Left renal pelvis (tissue), 4 donors: ENCODE measurements at places on chromosomes 11 and 22. TPM values are rescaled to one million over a fixed set of nuclear protein-coding genes. Genes with fewer than 3 reads are reported as not detected.

- no peak for DNase-seq
Observed at GRCh38 chr11:95697614-95698408, 91.8 kb downstream of the FAM76B start.

GRCh38 chr11:62004473-62004872, 37.0 kb upstream of the FTH1 start:
- DNase-seq = no peak

DNA sequence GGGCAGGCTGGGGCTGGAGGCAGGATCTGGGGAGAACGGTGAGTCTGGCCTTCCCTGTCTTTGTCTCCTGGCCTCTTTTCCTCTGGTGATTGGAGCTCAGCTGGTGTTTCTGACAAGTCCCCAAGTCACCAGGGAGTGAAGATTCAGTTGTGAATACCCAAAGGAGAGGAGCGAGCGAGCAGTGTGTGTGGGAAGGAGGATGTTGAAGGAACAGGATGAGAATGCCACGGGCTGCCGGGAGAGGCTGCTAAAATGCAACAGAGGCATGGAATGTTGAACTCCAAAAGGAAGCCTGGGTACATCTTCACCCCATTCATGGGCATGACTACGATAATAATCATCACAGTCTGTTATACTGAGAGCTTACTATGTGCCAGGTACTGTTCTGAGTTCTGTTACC, 163.3 kb downstream of the CEP164 start:
- DNase-seq = no peak

- no peak for DNase-seq
Observed at GRCh38 chr11:129192150-129192549, at the start of gene ARHGAP32. TSS of gene ARHGAP32 (minus strand) at chr11:129192325. CDS start at chr11:129192198, 127 bp downstream.

DNA sequence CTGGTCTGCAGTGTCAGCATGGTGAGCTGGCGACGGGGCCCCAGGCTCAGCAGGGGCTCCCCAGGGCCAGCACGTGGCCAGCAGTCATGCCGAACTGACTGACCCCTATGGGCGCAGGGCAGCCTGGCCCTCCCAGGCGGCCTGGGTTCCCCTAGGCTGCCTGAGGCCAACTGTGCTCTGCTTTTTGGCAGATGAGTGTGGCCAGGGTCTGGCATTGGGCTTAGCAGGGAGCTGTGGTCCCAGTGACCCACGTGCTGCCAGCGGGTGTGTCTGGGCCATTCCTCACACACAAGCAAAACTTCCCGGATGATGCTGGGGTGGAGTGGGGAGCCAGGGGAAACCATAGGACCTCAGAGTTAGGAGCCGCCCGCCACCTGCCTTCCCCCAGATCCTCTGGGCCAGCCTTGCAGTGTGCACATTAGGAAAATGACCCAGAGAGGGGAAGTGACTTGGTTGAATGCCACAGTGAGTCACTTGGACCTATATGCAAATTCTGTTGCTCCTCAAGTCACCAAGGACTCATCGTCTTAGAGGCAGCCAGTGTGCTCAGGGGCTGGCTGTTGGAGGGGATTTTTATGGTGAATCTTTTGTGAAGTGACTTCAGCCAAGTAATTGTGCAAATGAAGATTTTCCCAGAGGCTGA, 6.5 kb downstream of the ADORA2A start:
- DNase-seq = no peak

Gene BTG4
- polyA plus RNA-seq = not detected

Gene KCNC1
- polyA plus RNA-seq = 0.60 TPM

Gene ACCSL
- not detected for polyA plus RNA-seq

- DNase-seq = no peak
Observed at GRCh38 chr11:2482745-2483144, 37.9 kb downstream of the KCNQ1 start.

DNA sequence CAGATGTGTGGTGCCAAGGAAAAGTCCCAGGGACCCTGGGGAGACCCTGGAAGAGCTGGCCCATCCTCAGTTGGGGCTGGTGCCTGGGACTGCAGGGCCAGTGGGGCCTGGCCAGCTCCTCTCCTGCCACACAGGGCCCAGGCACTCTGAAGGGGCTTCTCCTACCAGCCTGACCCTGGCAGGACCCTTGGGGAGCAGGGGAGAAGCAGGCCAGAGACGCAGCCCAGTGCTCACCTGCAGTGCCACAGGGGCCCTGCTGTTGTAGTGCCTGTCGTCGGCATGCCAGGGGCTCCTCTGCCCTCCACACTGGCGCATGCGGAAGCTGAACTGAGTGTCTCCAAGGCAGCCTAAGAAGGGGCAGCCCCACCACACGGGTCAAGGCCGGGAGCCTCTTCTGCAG, 9.1 kb downstream of the DENND6B start:
- no peak for DNase-seq

Gene GLYAT
- 106 TPM for polyA plus RNA-seq

Gene CDC42BPG
- 4.4 TPM for polyA plus RNA-seq

Gene ENTHD1
- polyA plus RNA-seq = not detected

Gene PIWIL4
- polyA plus RNA-seq = 4.2 TPM

GRCh38 chr22:41247703-41248102, 7.0 kb upstream of the CHADL start:
- DNase-seq = no peak

- no peak for DNase-seq
Observed at GRCh38 chr22:41535244-41535643, 9.0 kb downstream of the POLR3H start.

GRCh38 chr11:1226226-1226985, 3.5 kb downstream of the MUC5B start:
- no peak for DNase-seq

GRCh38 chr11:1125803-1126202, 31.9 kb upstream of the MUC5AC start:
- DNase-seq = no peak

DNA sequence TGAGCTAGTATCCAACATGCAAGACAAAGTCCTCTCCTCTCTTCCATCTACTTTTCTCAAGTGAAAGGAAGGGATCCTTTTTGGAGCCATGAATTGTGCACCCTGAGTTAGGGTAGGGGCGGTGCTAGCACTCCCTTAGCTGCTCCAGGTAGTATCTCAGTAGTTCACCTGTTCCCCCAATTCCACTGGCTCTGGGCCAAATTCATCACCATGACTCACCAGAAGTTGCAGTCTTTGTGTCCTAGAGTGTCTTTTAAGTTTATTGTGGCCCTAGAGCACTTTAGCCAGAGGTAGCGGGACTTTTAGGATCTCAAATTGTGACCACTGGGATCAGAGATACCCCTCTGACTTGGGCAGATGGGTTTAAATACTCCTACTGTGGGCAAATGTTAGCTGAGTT, 398.6 kb upstream of the ANO5 start:
- no peak for DNase-seq

DNA sequence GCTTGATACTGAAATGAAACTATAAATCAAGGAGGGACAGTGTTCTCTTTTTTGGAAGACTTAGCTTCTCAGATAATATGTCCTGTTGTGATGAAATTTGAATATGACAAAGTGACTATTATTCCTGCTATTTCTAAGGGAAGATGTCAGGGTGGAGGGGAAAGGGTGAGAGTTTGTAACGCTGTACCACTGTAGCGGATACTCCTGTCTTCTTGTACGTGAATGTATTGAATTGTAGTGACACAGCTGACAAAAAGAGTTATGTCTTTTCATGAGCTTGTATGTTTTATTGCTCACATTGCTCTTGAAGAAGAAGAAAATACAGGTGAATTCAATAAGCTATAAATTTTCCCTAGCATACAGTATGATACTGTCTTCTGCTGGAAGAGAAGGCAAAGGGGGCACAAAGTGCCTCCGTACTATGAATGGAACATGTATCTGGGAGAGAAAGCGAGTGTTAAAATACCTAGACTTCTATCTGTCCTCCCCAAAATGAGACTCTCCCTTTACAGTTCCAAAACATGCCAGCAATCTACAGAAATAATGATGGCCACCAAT, 538.5 kb upstream of the LRRC4C start:
- DNase-seq = no peak

DNA sequence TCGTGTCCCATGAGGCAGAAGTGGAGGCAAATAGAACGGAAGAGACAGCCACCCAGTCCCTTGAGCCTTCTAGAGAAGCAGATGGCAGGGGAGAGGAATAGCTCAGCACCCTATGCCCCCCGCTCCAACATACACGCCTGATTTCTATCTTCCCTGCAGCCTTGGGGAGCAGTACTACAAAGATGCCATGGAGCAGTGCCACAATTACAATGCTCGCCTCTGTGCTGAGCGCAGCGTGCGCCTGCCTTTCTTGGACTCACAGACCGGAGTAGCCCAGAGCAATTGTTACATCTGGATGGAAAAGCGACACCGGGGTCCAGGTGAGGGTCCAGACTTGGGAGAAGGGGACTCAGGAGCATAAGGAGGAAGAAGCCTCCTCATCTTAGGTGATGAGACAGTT, 6.6 kb downstream of the DPF2 start:
- no peak for DNase-seq

DNA sequence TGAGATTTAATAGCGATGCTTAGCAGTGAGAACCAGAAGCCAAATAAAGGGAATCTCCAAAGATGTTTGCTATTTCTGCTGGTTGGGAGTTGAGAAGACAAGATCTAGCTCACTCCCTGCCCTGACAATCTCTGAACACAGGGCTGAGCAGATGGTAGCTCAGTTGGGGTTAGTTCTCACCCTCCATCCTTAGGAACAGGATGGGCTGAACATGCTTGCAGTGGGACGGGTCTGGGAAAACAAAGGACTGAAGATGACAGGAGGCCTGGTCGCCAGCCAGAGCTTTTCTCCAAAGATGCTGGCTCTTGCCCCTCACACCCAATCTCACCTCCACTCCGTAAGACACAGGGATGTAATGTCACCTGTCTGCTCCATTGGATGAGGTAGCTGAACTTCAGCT, 72.7 kb downstream of the SC5D start:
- no peak for DNase-seq

- no peak for DNase-seq
Observed at GRCh38 chr11:15774388-15774939, 581.9 kb downstream of the SOX6 start.

Gene TMEM191B
- polyA plus RNA-seq = 1.5 TPM

DNA sequence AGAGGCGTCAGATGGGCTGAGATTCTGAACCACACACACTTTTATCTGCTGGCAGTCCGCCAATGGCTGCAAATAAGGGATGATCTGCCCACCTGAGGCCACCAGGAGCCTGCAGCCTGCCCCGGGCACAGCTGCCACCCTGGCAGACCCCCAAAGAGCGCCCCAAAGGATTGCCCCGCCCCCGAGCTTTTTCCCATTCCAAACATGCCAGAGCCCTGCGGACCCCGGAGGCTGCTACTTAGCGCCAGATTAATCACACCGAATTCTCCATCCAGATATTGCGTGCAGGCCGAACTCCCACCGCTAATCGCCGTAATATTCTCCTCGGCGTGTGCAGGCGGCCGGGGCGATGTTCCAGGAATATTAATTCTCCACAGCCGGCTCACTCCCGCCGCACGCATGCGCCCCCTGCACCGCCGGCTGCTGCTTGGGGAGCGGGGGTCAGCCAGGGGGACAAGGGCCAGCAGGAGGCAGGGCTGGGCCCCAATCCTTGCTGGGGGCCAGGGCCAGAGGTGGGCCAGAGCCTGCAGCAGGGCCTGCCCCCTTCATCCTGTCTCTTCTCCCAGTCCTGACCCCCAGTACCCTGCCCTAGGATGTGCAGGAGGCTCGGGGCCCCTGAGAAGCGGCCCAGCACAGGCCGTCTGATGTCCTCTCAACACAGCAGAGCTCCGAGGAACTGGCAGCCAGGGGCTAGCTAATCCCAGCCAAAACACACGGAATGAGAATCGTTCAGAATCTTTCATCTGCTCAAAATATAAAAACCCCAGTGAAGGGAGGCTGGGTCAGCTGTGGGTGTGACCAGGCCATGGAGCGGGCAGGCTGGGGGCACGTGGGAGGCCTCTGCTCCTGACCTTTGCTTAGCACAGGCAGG, 19.5 kb upstream of the TCF20 start:
- DNase-seq = no peak

- DNase-seq = no peak
Observed at GRCh38 chr22:44163536-44163935, 17.2 kb upstream of the PARVG start.

Gene ELMOD1
- polyA plus RNA-seq = 0.27 TPM

Gene TBX10
- not detected for polyA plus RNA-seq

Gene PTPRJ
- 23.7 TPM for polyA plus RNA-seq

- no peak for DNase-seq
Observed at GRCh38 chr22:44192098-44192815, 11.5 kb downstream of the PARVG start.

DNA sequence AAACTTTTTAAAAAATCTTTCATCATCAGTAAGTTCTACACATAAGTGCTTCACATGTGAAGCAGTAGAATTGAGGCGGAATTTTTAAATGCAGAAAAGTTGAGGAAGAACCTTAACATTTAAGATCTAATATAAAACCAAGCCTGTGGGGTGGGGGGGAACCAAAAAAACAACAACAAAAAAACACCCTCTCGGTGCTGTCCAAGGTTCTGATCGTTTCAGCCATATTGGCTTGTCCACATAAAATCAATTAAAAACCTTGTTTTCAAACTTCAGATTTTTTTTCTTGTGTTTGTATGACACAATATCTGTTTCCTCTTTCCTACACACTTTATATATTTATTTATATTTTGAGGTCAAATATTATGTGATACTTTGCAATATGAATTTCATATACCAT, 130.0 kb downstream of the WNT7B start:
- no peak for DNase-seq

DNA sequence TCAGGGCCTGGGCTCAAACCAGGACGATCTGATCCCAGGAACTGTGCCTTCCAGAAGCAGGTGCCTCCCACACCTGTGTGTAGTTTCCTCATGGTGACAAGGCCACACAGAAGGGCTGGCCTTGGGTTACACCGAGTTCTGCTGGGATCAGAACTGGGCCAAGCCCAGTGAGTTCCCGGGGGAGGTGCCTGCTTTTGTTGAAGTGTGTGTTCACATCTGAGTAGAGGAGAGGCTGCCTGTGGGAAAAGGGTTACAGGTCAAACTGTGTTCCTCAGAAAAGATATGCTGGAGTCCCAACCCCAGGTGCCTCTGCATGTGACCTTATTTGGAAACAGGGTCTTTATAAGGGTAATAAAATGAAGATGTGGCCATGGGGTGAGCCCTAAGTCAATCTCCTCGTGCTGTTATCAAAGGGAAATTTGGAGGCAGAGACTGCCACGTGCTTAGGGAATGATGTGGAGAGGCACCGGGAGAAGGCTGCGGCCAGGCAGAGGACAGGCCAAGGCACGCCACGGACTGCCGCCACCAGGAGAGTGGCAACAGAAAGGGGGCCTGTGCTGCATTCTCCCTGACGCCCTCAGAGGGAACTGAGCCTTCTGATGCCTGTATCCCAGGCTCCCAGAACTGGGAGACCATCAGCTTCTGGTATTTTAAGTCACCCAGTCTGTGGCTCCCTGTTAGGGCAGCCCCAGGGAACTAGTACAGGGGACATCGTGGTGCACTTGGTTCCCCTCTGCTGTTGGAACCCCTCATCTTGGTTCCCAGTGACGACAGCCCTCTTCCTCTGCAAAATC, 158.8 kb downstream of the CACNA1I start:
- DNase-seq = no peak

Gene GAL
- polyA plus RNA-seq = 1.0 TPM

- DNase-seq = no peak
Observed at GRCh38 chr22:25749420-25750169, 7.6 kb downstream of the MYO18B start.

Gene USP2
- polyA plus RNA-seq = 7.6 TPM

DNA sequence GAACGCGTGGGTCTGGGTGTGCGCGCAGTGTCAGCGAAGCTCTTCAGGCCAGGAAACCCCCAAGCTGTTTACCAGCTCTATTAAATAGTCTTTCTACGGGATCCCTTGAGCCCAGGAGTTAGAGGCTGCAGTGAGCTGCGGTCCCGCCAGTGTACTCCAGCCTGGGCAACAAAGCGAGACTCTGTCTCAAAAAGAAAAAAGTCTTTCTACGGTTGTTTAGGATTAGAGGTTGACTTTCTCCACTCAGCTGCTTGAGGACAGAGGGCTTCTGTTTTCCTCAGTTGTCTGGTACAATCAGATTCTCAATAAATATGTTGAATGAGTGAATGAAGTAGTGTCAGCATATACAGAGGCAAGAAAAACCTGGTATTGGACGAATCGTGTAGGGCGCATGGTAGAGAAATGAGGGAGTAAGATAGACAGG, 619 bp downstream of the SART1 start:
- no peak for DNase-seq
